ENCODE measurements at places on chromosomes 16 and 17. TPM values are rescaled to one million over a fixed set of nuclear protein-coding genes. Genes with fewer than 3 reads are reported as not detected.

The ZSCAN10 gene
- 0.30 TPM for total RNA-seq

The HYDIN gene
- not detected for total RNA-seq

The CTF1 gene
- total RNA-seq: 0.18 TPM

The MT1F gene
- total RNA-seq: 7.0 TPM

The HOXB3 gene
- total RNA-seq: 0.47 TPM

The RPL19 gene
- total RNA-seq: 2,985 TPM

The PFAS gene
- 141 TPM for total RNA-seq

The CCL16 gene
- total RNA-seq: not detected

DNA sequence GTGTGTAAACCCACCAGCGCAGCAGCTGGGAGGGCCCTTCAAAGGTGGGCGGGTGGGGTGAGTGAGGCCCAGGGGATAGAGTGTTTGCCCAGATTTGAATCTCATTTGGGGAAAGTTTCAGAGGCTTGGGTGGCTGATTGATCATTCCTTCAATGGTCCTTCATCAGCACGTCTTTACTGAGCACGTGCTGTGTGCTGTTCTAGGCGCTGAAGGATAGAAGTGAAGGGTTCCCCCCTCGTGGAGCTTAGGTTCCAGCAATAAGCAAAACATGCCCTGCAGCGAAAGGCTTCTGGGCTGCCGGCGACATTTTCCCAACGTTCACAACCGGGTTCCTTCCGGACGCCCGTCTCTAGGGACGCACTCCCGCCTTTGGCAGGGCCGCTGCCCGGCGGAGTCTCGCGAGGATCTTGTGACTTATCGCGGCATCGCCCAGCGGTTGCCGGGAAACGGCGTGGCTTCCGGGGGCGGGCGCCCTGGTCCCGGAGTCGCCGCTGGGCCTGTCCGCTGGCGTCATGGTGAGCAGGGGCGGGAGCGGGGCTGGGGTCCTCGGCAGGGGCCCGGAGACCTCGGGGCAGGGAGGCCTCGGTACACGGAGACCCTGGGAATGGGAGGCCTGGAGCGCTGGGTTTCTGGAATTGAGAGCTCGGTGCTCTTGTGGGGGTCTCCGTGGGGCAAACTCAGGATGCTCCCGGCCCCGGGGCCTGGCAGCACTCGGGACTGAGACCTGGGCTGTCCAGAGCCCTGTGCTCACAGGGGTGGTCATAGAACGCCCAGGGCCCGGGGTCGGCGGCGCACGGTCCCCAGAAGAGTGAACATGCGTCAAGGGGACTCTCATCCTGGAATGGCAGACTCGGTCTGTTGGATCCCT is 3.2 kb upstream of the DBNDD1 start:
- peak; percentile 92 for DNase-seq

DNA sequence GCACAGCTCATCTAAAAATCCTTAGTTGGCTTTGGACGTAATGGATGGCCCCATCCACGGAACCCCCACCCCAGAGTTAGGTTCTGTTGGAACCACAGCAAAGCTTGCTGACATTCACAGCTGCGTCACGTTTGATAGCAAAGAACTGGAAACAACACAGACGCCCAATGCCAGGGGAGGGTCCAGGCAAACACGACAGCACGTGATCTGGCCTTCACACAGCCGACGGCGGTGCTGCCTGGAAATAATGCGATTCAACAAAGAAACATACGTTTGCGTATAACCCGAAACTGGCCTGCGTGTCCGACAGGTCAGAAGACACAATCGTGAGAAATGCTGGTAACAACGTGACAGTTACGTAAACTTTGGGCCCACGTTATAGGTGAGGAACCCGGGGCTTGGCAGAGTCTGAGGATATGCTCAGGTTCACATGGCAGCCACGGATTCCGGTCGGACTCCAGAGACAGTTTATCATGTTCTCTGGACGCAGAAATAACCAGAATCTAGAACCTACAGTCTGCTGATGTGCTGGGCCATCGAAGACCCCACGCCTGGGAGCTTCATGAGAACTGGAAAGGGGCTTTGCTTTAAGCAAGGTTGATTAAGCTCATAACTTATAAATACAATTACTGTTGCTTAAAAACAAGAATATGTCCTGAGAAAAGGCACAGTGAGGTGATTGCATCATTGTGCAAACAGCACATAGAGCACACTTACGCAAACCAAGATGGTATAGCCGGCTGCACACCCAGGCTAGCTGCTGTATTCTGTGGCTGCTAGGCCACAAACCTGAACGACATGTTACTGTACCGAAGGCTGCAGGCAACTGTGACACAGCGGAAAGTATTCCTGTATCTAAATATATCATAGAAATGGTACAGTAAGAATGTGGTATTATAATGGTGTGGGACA is 70.4 kb downstream of the RPH3AL start:
- no peak for DNase-seq

- DNase-seq: no peak
These were observed 7.8 kb downstream of the TSPOAP1 start for GRCh38 chr17:58320570-58321323.

- DNase-seq: no peak
These were observed 9.4 kb upstream of the CPSF4L start for GRCh38 chr17:73271072-73271471.

- DNase-seq: no peak
These were observed 418.0 kb upstream of the PSMD7 start for GRCh38 chr16:73878611-73879010.

GRCh38 chr17:38861399-38861843 is 7.9 kb upstream of the RPL23 start:
- peak; percentile 63 for DNase-seq

DNA sequence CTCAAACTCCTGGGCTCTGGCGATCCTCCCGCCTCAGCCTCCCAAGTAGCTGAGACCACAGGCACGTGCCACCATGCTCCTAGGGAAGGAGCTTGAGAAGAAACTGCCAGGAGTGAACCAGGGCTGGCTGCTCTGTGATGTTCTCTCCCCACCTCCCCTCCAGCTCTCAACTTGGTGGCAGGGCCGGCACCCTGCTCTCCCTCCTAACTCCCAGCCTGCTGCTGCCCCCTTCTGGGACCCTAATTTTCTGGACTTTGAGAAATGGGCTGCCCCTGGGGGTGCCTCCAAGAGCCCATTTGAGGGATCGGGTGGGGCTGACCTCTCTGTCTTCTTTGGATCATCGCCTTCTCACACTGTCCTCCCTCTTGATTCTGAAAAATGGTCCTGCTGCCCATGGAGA is 14.9 kb upstream of the STAT3 start:
- DNase-seq: peak; percentile 81

- DNase-seq: peak; percentile 76
These were observed 4.7 kb downstream of the NOD2 start for GRCh38 chr16:50697881-50698767.

DNA sequence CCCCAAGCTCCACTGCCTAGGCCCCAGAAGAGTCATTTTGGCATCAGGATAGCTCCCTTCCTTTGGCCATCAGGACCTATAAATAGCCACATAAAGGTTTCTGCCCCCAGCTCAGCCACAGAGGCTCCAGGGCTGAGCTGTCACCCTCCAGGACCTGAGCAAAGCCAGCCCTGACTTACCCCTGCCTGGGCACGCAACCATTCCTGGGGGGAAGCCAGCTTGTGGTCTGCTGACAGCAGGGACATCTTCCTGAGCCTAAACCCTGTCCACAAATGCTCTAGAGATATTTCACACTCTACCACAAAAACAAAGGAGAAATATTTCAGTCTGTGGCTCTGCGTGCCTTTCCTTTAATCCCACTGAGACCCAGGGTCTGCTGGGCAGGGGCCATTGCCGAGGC is 123.7 kb upstream of the CCL2 start:
- DNase-seq: no peak

- DNase-seq: peak; percentile 17
These were observed 128.5 kb downstream of the PARN start for GRCh38 chr16:14501331-14502255.

- no peak for DNase-seq
These were observed 66.9 kb downstream of the METRNL start for GRCh38 chr17:83146347-83146746.

- no peak for DNase-seq
These were observed 10.6 kb upstream of the ENGASE start for GRCh38 chr17:79064026-79064425.

DNA sequence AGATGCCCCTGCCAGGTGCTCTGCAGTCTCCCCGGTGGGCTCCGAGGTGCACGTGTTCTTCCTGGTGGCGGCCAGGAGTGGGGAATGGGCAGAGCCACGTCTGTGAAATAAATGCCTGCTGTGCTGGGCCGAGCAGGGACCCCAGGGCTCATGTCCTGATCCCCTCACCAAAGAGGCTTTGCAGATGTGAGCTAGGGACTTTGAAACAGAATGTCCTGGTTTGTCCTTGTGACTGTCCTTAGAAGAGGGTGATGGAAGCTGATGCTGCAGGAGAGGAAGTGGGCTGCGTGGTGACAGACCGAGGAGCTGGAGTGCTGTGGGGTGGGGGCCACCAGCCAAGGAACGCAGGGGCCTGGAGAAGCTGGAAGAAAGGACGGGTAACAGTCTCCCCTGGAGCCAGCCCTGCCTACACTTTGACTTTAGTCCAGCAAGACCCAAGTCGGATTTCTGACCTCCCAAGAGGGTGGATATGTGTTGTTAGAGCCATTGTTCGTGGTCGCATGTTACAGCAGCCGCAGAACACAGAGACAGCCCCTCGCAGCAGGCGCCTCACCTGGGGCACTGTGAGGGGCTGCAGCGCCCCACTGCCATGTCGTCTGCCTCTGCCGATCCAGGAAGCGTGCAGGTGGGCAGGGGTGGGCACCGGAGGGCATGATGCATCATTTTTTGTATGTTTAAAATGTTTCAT is 217.9 kb upstream of the CIBAR2 start:
- DNase-seq: no peak

- DNase-seq: no peak
These were observed 1.1 kb upstream of the EMP2 start for GRCh38 chr16:10581507-10581906.

GRCh38 chr16:1145383-1146100 is 7.4 kb upstream of the CACNA1H start:
- no peak for DNase-seq

- no peak for DNase-seq
These were observed 354.3 kb downstream of the C16orf95 start for GRCh38 chr16:86962913-86963312.

DNA sequence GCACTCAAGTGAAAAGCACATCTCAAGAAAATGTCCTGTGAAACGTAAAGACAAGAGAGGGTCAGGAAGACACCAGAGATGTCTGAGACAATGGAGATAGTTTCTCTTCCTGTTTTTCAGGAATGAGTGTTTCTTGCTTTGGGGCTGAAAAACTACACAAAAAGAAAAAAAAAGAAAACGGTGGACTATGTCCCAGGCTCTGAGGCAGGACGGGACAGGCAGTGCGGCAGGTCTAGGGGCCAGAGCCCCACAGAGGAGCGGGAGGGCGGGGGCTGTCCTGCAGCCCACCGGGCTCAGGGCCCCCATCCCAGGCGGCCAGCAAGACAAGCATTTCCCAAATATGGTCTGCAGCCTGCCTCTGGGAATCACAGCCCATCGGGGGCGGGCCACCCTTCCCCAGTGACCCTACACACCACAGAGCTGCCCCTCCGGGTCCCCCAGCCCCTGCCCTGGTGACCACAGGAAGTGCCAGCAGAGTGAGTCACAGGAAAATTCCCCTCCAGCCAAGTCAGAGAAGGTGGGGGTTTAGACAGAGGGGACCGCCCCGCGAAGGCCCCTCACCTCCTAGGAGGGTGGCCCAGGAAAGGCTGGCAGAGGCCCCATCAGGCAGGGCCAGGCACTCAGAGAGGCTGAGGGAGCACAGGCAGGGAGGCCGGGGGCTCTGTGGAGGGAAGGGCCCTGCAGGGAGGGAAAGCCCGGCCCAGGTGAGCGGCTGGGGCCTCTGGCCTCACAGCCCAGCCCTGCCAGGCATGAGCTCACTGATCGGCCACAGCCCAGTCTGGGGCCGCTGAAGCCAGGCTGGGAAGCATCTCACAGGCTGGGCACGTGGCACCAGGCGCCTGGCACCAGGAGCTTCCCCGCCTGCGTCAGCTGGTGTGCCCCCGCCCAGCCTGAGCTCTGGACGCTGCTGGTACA is 6.3 kb downstream of the BCAR1 start:
- no peak for DNase-seq

DNA sequence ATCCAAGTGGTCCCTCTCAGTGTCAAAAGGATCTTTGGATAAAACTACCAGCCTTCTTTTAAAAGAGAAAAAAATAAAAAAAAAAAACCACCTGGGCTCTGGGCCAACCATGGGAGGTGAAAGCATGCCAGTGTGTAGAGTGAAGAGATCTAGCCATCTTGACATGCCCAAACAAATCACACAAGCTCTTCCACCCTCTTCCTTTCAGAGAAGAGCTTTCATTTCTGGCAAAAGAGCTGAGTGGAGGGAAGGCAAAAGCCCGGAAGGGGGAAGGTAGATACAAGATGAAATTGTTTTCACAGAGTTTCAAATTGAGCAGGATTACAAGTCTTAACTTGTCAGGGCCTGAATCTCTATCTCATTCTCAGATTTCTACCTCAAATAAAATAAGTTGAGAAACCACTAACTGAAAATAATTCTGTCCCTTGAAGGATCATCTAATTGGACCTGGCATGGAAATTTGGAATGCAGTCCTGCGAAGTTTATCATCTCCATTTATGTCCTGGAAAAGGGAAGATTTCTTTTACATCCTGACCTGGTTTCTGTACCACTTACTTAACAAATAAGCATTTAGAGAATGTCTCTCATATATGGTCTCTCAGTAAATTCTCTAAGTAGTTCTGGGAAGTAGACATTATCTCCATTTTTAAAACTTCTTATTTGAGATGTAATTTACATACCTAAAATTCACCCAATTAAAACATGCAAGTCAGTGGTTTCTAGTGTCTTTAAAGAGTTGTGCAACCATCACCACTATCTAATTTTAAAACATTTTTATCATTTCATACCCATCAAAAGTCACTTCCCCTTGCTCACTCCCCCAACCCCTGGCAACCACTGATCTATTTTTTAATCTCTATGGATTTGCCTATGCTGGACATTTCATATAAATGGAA is 93.7 kb downstream of the TANGO6 start:
- no peak for DNase-seq

DNA sequence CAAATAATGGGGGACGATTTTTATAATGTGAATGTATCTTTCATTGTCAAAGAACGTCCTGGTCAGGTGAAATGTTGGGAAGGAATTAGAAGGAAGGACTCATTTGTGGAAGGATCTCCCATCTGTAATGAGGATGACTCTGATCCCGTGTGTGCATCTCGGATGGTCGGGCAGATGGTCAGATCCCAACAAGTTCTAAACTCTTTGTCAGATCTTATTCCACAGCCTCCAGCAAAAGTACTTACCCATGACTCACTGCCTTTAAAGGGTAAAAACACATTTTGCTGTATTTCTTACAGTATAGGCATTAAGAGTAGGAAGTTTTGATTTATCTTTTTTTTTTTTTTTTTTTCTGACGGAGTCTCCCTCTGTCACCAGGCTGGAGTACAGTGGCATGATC is 539 bp upstream of the KRTAP4-8 start:
- DNase-seq: no peak

GRCh38 chr17:1170739-1171138 is 9.0 kb downstream of the ABR start:
- DNase-seq: no peak
